ENCODE measurements at places on chromosomes 2 and 18.
A peak's percentile ranks its signal among the peaks of the same experiment; 100 is the strongest.

- DNase-seq: no peak
These were observed at the start of gene SLC4A3 for GRCh38 chr2:219627103-219628100. Gene SLC4A3 (plus strand): TSS chr2:219627630. CDS start chr2:219627993, 363 bp downstream.

DNA sequence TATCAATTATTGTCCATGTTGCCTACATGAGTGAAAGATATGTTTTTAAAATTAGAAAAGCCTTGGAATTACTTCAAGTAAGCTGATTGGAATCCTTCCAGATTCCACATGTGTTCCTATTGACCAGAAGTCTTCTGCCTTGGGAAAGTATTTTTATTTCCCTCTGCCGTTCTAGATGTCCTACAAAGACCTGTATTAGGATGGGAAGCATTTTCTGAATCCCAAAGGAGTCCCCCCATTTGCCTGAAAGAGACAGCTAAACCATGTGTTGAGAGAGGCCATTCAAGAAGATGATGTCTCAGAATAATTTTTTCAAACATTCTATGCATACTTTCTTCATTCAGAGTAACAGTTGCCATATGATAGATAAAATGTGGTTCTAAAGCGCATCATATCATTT is 19.0 kb upstream of the MYO1B start:
- DNase-seq: no peak

DNA sequence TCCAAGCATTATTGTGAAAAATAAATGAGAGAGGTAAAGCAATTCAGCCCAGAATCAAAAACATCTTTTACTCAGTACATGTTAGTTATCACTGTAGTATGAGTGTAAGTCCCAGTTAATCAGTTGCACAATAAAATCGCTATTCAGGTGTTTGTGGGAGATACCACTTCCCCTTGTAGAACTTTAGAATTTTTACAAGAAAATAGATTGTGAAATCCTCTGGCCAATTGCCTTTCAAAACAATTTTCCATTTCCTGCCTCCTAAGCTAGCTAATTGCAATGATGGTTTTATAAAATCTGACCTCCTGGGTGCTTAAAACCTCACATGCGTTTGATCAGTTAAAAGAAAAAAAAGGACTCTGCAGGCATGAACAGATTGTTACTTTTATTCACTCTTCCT is 332.5 kb downstream of the PID1 start:
- DNase-seq: no peak

DNA sequence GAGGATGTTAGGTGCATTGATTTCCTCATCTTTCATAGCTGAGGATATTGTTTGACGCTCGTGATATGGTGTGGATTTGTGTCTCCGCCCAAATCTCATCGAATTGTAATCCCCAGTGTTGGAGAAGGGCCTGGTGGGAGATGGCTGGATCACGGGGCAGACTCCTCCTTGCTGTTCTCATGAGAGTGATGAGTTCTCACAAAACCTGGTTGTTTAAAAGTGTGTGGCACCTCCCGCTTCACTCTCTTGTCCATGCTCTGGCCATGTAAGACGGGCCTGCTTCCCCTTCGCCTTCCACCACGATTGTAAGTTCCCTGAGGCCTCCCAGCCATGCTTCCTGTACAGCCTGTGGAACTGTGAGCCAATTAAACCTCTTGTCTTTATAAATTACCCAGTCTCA is 28.4 kb upstream of the GPC1 start:
- no peak for DNase-seq

GRCh38 chr2:231545105-231545902 is 15.1 kb upstream of the NMUR1 start:
- DNase-seq: no peak

DNA sequence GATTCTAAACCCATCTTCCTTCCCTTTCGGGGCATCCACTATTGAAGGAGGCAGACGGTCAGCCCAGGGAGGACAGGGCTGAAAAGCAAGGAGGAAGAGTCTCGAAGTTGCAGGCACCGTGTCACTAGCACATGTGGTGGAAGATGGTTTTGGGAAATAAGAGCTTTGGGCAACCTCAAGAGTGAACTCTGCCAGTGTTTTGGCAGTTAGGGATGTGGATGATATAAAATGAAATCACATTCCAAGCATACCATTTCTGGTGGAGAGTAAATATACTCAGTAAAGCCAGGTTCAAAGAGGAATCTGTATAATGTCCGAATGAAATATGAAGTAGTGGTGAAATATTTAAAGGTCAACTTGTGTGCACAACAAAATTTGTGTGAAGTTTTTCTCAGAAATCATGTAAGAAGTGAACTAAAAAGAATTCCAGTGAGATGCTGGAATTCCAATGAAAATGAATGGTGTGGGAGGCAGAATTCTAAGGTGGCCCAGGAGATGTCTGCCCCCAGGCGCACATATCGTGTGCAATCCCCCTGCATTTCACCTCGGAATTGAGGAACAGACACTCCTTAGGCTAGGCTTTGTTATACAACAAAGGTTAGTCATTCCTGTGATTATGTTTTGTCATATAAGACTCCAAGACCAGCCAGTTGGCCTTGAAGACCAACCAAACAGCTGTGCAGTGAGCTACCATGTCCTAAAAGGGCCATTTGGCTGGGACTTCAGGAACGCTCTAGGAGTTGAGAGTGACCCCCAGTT is 147.1 kb downstream of the SH3BP4 start:
- DNase-seq: no peak

- DNase-seq: no peak
These were observed 218.1 kb downstream of the ARHGAP15 start for GRCh38 chr2:143347271-143347695.

- DNase-seq: no peak
These were observed 533.0 kb downstream of the TMX3 start for GRCh38 chr18:68181956-68182355.

DNA sequence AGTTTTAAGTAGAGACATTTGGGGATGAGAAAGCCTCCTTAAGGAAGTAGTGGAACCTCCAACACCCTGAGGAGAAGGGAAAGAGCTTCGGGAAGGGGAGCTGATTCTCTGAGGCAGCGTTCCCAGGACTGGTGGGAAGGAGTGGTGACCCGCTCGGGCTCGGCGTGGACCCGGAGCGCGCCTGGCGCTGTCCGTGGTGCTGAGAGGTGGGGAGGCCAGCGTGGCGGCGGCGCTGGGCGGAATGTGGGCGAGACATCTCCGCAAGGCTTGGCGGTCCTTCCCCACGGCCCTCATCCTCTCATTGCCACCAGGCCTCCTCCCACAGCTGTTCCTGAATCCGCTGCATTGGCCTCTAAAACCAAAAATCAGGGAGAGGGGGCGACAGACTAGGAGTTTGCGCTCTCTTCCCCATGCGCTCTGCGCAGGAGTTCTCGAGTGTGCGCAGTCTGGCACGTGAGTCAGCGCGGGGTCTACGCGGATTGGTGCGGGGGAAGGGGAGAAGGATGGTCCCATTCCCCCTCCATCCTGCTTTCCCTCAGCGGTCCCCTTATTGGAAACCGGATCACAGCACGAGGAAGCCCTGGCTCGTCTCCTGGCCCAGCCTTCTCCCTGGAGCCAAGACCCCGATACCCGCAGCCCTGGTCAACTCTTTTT is 857 bp downstream of the RESP18 start:
- no peak for DNase-seq

DNA sequence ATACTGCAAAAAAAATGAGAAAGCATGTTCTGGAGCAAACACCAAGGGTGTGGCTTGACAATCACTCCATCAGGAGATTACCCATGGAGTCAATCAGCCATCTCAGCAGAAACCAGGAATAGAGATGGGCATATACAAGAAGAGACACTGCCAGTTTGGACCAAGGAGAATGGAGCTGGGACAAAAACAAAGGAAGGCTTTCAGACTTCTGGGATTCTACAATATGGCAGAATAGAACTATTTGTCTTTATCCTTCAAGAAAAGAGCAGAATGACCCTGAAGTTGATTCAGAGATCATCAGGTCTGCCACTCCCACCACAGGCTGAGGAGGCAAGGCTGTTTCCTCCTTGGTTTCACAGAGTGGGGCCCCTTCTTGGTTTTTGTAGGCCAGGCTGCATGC is 48.2 kb upstream of the KIF5C start:
- DNase-seq: no peak

DNA sequence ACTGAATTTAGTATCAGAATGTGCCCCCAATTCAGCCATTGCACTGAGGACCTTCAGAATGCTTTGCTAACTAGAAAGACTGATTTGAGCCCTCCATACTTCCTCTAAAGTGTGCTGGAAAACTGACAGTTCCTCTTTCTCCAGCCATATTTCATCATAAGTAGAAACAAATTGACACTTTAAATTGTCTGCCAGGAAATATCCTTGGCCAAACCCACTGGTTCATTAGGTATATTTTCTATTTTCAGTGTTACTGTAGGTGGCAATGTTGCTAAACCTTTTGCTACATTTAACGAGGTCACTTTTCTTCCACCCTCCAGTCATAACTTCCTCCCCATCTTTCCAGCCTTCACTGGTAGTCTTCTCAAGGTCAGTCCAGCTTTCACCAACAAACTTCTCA is 21.5 kb downstream of the SP5 start:
- no peak for DNase-seq

DNA sequence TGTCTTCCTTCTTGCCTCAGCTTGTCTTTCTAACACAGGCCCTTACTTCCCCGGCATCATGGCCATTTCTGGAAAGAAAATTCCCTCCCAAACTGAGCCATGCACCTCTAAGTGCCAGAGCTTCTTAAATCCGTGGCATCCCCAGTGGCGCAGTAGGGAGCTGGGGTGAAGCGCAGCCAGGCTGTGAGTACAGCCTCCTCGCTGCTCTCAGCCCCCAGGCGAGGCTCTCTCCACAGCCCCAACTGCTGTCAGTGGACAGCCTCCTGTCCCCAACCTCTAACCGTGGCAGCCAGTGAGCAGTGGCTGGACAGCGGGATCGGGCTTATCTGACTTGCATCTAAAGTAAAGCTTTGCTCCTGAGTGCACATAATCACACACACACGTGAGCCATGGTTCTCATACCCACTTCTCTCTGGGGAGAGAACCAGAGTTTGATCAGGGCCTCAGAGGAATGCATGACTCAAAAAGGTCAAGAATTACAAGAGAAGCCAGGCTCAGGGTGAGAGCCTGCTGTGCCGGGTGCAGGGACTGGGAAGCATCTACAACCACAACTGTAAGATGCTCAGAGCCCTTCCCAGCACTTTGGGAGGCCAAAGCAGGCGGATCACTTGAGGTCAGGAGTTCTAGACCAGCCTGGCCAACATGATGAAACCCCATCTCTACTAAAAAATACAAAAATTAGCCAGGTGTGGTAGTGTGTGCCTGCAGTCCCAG is 50.7 kb downstream of the SFXN5 start:
- no peak for DNase-seq

DNA sequence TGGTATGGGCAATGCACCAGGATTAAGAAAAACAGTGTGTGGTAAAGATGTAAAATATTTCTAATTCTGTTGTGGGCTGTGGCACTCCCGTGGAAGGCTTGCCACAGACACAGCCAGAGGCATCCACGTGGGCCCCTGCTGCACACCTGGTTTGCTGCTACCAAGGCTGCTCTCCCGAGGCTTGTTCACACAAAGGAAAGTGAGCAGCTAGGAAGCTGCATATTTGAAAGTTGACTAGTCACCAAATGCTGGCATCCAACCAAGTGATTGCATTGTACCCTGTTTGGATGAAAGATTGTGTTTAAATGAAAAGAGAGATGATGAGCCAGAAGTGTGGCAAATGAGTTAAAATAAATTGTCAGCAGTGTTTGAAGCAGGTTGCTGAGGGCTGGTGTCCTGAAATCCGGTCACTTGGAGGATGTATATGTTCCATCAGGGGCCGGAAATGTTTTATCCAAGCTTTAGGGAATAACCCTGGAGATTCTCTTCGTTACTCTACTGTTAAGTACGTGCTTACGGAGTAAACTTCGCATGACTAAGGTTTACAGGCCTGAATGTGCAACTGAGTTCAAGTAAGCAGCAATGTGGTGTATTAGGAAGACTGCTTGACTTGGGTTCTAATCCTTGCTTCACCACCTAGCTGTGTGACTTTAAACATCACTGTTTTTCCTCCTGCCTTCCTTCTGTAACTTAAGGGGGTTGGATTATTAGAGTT is 86.1 kb downstream of the MSH2 start:
- no peak for DNase-seq

- DNase-seq: no peak
These were observed 149.5 kb upstream of the ZFP36L2 start for GRCh38 chr2:43375746-43376522.

GRCh38 chr2:125593036-125593435 is 1062.9 kb upstream of the GYPC start:
- no peak for DNase-seq

GRCh38 chr2:150485114-150485870 is 2.2 kb downstream of the RND3 start:
- peak; percentile 13 for DNase-seq

- no peak for DNase-seq
These were observed 127.4 kb upstream of the MSH6 start for GRCh38 chr2:47655563-47655880.

DNA sequence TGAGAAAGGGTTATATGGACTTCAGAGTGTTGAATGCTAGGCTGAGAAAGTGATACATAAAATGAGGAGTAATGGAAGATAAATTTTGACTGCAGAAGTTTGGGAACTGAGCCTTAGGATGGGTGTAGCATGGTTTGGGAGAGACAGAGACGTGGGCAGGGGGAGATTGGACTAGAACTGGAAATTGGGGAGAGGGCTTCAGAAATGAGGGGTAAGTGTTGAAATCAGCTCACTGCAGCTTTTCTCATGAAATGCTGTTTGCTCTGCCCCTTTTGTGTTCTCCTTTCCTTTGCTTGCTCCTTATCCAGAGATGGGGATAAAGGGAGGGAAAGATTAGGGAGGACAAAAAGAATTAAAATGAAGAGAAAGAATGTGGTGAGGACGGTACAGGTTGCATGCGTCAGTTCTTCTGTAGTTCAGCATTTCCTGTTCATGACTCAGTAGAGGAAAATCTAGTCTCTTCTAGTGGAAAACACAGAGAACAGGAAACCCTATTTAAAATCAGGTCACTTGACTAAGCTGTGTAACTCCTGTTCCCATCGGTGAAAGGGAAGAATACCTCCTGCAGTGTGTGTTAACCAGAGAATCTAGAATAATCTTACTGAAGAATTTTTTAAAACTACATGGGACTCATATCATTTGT is 105.6 kb downstream of the CRIM1 start:
- no peak for DNase-seq

DNA sequence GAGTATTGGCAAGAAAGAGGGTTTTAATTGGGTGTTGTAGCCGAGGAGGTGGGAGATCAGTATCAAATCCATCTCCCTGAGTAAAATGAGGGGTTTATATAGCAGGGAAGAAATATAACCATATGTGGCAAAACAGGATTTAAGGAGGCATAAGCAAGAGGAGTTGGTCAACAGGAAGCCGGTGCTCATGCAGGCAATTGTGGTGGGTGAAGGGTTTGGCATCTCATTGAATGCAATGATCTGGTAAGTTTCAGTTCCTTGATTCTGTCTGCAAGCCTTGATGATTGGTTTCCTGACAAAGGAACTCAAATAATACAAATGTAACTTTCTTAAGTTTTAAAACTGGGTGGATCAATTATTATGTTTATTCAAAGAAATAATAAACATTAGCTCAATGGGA is 564.4 kb upstream of the LINC00305 start:
- DNase-seq: no peak

DNA sequence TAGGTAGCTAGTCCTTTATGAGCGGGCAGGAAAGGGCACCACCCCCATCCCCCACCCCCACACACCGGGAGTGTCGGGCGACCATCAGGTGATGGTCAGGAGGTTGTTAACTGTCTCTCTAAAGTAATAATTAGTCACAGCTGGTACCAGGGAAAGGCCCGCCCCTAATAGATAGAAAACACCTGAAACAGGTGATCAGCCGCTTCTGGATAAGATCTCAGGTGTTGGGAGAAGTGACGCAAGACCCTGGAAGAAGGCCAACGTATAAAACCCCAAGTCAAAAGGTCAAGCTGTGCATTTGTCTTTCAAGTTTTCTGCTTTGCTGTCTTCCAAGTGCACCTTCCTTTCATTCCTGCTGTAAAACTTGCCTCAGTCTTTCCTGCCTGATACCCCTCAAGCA is 59.6 kb upstream of the LINC00305 start:
- no peak for DNase-seq

- DNase-seq: no peak
These were observed 610.5 kb upstream of the LRRTM4 start for GRCh38 chr2:78132391-78133370.
